Transverse colon (tissue), 4 donors: ENCODE measurements at places on chromosomes 11 and 22. TPM values are rescaled to one million over a fixed set of nuclear protein-coding genes. Genes with fewer than 3 reads are reported as not detected.

Gene ENTHD1
- total RNA-seq, result not detected

Gene WNT7B
- not detected for total RNA-seq

Gene CACNA1I
- total RNA-seq, result 1.1 TPM

Gene TYR
- not detected for total RNA-seq

Gene MAPK11
- 6.4 TPM for total RNA-seq

Gene TRIM49
- not detected for total RNA-seq
